Activated CD4-positive, CD25-positive, alpha-beta regulatory T cell (primary cell): ENCODE measurements at places on chromosomes 4 and X.

DNA sequence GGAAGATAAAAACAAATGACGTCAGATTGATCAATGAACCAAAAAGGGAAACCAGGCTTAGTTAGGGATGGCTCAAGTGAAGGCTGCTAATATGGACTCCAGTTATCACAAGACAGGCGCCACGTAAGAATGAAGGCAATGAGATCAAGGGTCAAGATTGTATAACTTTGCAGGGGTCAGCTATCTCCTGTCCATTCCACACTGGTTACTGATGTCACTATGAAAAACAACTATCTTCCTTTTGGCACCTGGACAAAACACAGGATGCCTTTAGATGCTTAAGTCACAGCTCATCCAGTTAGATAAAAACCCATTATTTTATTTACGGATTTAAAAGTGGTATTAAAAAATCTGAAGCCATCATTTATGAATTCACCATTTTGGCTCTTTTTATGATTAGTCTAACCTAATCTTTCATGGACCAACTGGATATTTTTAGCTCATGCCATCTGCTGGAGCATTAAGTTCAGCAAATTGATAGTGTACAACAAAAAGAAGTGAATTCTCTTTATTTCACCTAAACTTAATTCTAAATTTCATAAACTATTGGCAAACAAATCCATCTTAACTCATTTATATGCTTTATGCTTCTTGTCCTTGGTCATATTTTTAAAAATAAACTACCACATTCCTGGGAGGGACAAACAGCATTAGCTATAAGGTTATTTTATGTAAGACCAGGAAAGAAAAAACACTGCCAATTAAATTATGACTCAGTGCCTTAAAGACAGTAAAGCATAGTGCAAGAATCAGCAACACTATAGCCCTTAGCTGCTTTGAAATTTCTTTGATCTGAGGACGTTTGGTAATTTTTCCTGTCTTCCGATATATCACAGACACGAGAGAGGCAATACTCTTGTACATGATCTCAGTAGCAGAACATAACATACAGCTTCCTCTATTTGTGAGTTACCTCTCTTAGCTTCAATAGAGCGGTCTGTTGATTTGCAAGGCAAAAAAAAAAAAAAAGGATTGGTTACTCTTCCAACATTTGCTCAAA is 27.0 kb downstream of the DHX15 start:
- no peak for DNase-seq

GRCh38 chrX:2447484-2447883 is 53.3 kb downstream of the DHRSX start:
- no peak for DNase-seq

- DNase-seq: no peak
Observed at GRCh38 chrX:124720532-124720931, 374.2 kb downstream of the SH2D1A start.

- no peak for DNase-seq
Observed at GRCh38 chrX:136057567-136057966, 72.3 kb downstream of the SLC9A6 start.

DNA sequence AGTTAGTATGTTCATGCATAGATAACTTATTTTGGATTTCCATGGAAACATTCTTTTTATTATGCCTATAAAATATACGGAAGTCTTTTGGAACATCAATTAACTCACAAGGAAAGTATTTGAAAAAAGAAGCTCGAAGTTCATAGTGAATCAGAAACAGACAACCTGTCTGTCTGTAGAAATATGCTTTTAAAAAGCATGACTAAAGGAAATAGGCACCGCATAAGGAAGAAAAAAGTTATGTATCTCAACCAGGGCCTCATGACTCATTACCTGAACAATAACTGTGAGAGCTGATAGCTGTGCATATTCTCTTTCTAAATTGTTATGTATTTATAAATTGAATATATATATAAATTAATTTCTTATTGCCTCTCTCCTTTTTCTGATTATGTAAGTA is 324.1 kb downstream of the TLL1 start:
- no peak for DNase-seq

DNA sequence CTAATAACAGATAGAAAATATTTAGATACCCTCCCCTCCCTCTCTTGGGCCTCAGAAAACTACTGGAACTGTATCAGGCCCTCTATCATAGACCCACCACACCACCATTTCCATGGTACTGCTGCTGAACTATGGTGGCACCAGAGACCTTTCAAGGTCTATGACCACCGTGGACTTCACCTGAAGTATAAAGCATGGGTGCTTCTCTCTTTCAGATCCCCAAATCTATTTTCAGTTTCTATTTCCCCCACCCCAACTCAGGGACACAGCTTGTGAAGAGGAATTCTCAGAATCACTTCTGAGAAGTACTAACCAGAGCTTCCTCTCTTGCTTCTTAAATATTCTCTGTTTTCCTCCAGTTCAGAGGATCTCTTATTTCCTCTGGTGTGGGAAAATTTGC is 840.8 kb upstream of the HTR2C start:
- no peak for DNase-seq

DNA sequence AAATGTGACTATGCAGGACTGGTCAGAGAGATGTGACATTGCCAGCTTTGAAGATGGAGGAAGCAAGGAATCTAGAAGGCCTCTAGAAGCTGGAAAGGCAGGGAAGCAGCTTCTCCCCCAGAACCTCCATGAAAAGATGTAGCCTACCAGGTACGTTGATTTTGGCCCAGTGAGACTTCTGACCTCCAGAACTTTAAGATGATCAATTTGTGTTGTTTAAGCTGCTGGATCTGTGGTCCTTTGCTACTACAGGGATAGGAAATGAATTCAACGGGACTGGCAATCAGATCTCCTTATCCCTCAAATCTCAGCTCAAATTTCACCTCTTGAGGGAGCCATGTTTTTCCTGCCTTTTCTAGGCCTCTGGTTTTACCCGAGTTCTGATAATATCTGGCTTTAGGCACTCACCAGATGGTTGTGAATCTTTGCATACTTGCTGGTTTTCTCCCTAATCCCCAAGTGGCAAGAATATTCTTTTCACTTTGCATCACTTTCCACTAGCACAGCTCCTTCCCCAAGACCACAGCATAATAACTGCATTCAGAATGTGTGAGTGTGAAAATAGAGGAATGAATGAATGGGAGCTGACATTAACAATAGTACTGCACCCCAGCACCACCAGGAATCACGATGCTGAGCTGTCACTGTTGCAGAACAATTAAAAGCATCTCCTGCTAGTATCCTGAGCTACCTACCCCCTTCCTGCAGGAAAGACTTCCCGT is 25.5 kb upstream of the TMSB4X start:
- no peak for DNase-seq

GRCh38 chr4:119080721-119081541 is 54.7 kb upstream of the MYOZ2 start:
- DNase-seq: no peak

GRCh38 chr4:126086041-126086440 is 771.3 kb downstream of the FAT4 start:
- no peak for DNase-seq

GRCh38 chrX:35442421-35442820 is 355.7 kb upstream of the MAGEB16 start:
- DNase-seq: no peak

- DNase-seq: no peak
Observed at GRCh38 chr4:152308951-152309350, 226.9 kb downstream of the FBXW7 start.

DNA sequence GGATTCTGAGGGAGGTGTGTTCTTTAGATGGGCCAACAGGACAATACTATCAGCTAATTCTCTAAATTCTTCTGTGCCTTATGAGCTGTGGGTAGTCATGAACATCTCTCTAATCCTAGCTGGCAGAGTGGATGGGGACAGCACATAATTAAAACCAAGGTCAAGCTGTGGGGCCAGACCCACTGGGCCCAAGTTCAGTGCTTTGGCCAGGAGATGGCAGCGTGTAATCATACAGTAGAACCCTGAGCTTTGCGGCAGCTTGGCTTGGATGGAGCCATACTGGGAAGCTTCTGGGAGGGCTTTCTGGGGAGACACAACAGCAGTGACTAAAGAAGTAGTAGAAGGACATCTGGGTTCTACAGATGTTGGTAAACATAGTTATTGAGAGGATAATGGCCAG is 140.3 kb upstream of the CXCL13 start:
- no peak for DNase-seq

- no peak for DNase-seq
Observed at GRCh38 chrX:53674581-53674980, 11.9 kb downstream of the HUWE1 start.
